ENCODE measurements at places on chromosomes 5 and 9.

DNA sequence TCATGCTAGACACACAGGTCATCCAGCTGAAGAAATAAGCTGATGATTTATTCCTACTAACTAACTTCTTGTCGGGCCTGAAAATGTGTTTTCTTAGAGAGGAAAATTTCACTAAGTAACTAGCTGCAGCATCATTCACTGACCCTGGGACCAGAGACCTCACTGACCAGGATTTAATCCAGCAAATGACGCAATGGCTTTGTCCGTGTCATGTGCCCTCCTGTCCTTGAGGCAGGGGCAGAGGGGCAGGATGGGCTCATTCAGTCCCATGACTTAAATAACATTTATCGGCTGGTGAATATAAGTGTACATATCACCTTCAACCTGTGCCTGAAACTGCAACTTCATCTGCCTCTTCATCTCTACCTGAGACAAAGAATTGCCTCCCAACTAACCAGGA is 154.8 kb downstream of the SEMA5A start:
- no peak for DNase-seq

DNA sequence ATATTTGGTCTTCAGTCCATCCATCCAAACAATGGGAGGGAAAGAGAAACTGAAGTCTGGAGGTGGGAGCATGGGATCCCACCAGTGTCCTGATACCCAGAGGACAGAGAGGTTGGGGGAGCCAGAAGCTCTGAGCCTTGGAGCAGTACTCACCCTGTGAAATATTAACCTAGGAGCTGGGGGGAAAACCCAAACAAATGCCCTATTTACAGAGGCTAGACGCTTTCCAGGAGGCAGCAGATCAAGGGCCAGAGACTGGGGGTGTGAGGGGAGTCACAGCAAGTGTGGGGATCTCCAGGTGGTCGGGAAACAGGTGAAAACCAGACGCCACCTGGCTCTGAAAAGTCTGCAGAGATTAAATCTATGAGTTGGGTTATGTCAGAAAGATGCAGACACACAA is 6.2 kb downstream of the ZER1 start:
- no peak for DNase-seq

- DNase-seq: no peak
Observed at GRCh38 chr5:116469631-116470030, 105.0 kb downstream of the SEMA6A start.

DNA sequence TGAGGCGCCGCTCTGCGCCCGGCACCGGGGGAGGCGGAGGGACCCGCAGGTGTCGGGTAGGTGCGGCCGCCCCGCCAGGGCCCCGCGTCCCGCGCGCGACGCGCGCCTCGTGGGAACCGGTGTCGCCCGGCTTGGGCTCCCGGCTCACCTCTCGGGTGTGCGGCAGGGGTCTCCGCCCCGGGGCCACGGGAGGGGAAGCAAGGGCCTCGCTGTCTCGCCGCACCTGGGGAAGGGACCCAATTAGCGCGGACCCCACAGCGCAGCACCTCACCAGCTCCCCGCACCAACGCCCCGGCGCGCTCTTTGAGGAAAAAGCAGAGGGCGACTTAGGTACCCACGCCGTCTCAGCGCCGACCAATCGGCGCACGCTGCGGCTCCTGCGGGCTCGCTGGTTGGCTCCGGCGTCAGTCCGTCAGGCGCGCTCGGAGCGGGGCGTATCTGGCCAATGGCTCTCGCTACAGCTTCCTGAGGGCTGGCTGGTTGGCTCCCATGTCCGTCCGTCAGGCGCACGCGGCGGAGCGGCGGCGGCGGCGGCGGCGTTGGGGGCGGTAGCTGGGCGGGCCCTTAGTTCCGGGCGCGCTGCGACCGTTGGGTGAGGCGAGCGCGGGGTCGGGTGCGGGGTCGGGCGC is at the start of gene TRAF2:
Gene TRAF2, plus strand, starts transcription at position 567 of the 629 bp plus-strand sequence. CDS start 12,225 bp downstream, outside the sequence.
- DNase-seq: peak; percentile 100

- DNase-seq: no peak
Observed at GRCh38 chr5:80600943-80601693, 31.0 kb upstream of the ANKRD34B start.

DNA sequence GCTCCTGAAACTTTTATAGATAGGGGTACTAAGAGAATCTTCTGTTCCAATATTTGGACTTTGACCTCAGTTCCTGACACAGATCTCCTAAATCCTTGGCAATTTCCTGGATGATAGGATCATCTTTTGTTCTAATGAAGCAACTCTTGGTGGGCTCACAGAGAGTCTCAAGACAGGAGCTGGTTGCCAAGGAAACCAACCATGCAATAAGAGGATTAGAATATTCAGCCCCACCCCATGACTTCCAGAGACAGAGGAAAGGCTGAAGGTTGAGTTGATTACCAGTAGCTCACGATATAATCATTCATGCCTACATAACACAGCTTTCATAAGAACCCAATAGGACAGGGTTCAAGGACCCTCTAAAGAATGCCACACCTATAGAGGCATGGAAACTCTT is 2050.2 kb upstream of the CDH6 start:
- no peak for DNase-seq

- peak; percentile 63 for DNase-seq
Observed at GRCh38 chr9:21381448-21382339, 3.5 kb downstream of the IFNA2 start.

GRCh38 chr9:89940625-89941024 is 335.8 kb downstream of the GADD45G start:
- no peak for DNase-seq

All from GM13976 (cell line).